Activated effector memory CD4-positive, alpha-beta T cell treated with Interleukin-2 at 50 U/mL for 16 hours (primary cell): ENCODE measurements at places on chromosomes 13 and 19.

GRCh38 chr13:97239943-97240787 lies 18.0 kb downstream of the MBNL2 start:
- DNase-seq = no peak

GRCh38 chr19:35114353-35115176 lies 1.1 kb upstream of the FXYD3 start:
- DNase-seq = peak; percentile 47

GRCh38 chr13:102548811-102549210 lies 48.0 kb upstream of the TPP2 start:
- no peak for DNase-seq

GRCh38 chr13:62512194-62513141 lies 1096.8 kb upstream of the PCDH20 start:
- DNase-seq = no peak

DNA sequence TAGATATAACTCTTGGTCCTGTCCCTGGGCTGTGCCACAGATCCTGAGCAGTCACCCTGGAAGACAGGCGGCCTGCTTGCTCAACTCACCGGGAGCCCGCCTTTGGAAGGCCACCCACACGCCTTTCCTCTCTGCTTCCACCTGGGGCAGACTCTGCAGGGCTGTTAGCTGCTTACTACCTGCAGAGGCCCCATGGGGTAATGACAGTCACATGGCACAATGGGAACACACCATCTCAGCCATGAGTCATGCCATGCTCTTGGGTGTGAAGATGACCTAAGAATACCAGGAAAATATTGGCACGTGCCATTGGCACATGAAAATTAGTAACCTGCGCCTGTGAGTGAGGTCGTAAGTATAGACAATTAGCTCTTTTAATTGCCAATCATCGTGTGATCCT lies 108.6 kb downstream of the COL4A2 start:
- no peak for DNase-seq

- DNase-seq = no peak
Observed at GRCh38 chr13:111202745-111203144, 87.6 kb downstream of the ARHGEF7 start.

DNA sequence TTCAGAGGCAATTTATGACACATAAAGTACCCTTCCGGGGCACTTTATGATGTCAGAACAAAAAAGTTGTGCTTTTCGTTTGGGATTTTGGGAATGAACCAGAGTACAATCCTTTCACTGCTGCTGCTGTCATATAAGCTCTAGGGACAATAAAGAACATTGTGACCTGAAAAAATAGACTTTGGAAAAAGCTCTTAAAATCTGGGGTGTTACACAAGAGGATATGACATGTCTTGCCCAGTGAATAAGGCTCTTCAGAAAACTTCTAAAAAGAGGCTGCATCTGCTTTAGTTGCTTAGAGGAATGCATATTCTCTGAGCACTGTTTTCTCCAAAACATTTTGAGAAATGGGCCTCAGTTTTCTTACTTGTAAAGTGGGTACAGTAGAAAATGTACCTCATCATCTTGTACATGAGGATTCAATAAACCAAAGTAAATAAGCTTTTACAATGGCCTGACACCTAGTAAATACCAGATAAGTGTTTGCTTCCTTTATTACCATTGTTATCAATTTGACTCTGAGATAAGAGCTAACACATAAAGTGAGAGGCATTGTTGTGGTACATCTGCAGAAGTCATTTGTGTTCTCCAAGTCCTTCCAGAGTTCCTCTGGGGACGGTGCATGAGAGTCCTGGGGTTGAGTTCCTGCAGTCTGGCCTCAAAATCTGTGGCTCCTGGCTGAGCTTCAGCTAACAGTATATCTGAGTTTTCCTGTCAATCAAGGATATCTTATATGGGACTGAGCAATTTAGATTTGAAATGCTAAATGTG lies 67.4 kb upstream of the EDNRB start:
- DNase-seq = no peak

- no peak for DNase-seq
Observed at GRCh38 chr19:29940971-29941585, 961 bp upstream of the URI1 start.

GRCh38 chr13:111650626-111651025 lies 330.2 kb downstream of the TEX29 start:
- no peak for DNase-seq

- DNase-seq = peak; percentile 39
Observed at GRCh38 chr19:6654347-6655310, 15.3 kb downstream of the TNFSF14 start.

DNA sequence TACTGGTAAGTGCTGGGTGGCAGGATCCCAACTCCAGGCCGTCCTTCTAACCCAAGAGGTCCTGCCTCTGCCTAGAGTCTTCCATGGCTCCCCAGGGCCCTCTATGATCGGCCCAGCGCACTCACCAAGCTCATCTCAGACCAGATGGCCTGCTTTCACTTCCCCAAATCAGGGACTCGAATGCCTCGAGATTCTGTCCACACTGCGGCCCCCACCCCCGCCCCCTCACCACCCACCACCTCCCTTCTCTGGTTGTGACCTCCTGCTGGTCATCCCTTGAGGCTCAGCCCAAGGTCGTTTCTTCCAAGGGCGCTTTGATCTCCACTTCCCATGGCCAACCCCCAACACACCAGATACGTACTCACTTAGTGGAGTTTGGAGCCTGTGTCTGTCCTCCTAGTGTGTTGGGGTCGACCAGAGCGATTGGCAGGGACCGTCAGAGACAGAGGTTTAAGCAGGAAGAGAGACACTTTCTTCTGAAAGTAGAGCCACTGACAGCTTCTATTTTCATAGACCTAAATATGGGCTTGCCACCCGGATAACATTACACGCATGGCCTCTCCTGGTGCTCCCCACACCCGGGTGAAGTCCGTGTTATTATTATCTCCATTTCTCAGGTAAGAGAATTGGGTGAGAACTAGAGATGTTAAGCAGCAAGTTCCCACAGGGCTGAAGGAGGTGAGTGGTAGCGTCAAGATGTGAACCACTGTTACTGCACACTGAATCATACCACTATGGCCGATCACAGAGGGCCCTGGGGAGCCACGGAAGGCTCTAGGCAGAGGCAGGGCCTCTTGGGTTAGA lies at the start of gene FCER2:
Gene FCER2, minus strand, starts transcription at position 478 of the 804 bp plus-strand sequence. CDS start 2,371 bp downstream, outside the sequence.
- no peak for DNase-seq

GRCh38 chr19:55116232-55116858 lies 1.1 kb downstream of the PPP1R12C start:
- DNase-seq = peak; percentile 32

GRCh38 chr13:32549788-32550187 lies 11.2 kb upstream of the N4BP2L2 start:
- no peak for DNase-seq

DNA sequence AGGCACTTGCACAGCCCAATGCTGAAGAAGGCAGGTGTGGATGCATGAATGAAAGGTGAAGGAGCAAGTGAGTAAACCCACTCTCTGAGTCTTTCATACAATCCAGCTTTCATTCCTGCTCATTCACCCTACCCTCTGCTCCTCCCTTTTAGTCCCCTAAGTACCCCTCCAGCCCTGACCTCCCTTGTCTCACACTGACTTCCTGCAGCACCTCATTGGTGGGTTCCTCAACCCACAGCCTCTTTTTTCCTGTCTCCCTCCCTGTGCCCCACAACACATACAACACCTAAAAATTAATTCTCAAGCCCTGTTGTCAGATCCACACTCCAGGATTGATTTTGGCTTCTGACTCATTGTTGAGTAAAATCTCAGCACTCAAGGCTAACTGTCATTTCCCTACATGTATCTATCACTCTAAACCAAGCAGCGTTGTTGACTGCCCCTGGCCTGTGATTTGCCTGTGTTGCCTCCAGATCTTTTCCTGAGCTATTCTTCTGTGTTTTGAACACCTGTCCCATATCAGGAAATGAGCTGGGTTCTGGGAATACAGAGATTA lies 177.3 kb upstream of the SERP2 start:
- no peak for DNase-seq

DNA sequence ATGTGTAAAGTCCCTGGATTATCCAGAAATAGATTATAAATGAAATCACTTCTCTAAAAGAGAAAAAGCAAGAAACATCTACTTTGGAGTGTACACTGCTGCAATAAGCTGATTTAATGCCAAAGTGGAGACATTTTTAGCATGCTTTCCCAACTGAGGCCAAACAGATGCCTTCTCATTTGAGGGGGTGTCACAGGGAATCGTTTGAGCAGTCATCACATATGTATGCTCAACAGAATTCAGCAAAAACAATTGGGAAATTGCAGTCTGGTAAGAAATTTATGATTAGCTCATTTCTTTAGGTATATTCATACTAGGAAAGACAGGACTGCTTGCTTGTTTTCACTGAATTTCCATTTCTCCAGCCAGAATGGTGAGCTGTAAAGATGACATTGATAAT lies 27.3 kb upstream of the TPP2 start:
- no peak for DNase-seq

- DNase-seq = no peak
Observed at GRCh38 chr13:23628250-23628649, 58.0 kb downstream of the TNFRSF19 start.

DNA sequence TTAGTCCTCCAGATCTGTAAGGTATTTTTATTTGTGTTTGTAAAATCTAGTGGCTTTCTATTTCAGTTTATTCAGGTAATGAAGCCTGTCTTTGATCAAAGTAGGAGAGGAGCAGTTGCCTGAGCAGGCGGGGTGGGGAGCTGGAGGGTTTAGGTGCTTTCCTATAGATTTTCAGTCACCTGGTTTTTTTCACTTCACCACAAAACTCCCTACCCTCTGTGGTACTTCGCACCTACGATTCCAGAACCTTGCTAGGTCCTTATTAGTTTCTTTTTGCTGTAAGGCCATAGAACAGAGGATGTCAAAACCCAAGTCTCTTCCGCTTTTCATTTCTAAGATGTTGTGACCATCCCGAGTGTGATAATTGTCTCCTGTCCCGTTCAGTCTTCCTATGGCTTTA lies 26.6 kb downstream of the SLAIN1 start:
- DNase-seq = no peak

DNA sequence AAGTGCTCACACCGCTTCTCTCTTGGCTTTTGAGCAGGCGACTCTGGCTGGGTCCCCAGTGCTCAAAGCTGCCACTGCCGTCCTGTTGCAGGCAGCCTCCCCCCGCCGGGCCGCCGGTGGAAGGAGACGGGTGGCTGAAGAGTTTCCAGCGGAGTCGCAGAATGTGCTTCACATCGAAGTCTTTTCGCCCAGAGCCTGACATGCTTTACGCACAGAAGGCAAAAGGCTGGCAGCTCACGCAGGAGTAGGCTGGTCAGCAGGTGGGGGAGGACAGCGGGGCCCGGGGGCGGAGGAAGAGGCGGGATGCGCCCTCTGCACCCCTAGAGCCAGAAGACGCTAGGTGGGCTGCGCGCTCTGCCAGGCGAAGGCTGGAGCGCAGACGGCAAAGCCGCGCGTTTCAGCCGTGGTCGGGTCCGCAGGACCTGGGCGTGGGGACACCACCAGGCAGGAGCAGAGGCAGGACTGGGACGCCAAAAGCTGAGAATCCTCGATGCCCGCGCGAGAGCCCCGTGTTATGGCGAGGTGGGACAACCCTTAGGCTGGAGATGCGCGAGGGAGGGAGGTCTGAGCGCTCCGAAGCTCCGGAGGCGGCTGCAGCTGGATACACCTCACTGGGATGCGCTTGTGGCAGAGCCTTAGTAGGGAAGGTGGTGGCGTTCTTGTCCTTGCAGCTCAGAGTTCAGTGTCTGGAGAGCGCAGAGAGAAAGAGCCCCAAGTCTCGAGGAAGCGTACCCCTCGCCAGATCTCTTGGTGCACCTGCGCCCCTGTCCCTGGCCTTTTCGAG lies at the start of gene ATXN8OS:
Gene ATXN8OS, plus strand, starts transcription at position 329 of the 784 bp plus-strand sequence.
- no peak for DNase-seq

DNA sequence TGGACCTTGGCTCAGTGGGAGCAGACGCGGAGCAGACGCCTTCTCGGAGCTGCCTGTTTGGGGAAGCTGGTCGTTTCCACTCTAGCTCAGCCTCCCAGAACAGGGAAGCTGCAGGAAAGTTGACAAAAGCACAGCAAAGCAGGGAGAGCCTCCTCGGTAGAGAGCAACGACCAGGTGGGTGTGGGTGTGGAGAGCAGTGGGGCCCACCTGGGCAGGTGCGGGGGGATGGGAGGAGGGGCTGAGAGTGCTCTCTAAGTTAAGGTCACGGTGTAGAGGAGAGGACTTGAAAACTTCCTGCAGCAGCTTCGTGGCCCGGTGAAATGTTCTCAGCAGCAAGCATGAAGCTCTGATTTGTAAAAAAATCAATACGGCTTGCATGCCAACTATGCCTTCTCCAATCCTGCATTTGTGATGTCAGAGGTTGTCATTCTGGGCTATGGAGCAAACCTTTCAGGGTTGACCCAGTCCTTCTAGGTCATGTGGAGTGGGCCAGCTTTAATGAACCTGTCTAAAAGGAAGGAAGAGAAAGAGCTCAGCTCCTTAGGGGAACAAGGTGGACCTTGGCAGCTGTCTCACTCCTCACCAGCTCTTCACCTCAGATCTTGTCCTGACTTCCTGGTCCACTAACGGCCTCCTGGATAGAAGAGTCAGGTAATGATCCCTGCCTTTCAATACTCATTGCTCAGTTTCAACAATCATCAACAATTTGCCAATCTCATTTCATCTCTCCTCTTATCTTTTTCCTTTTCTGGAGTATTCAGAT lies 85.8 kb upstream of the UBL3 start:
- DNase-seq = peak; percentile 22

- DNase-seq = no peak
Observed at GRCh38 chr13:111011899-111012298, 97.0 kb upstream of the ANKRD10 start.

DNA sequence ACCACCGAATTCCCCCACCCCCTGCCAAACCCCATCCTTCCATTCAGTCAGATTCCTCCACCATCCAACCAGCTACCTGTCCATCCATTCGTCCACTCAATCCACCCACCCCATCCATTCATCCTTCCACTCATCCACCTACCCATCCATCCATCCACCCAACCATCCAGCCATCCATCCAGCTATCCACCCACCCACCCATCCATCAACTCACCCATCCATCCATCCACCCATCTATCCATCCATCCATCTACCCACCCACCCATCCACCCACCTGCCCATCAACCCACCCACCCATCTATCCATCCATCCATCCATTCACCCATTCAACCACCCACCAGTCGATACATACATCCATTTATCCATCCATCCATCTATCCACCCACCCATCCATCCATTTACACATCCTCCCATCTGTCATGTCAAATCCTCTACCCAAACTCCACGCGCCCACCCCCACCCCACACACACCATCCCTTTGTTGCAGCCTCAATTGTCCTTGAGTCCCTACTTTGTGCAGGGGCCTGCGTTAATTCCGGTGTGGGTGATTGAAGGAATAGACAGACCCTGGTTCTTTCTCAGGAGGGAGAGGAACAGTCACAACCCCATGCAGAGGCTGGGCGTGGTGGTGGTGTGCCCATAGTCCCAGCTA lies 5.3 kb upstream of the SLC5A5 start:
- no peak for DNase-seq

DNA sequence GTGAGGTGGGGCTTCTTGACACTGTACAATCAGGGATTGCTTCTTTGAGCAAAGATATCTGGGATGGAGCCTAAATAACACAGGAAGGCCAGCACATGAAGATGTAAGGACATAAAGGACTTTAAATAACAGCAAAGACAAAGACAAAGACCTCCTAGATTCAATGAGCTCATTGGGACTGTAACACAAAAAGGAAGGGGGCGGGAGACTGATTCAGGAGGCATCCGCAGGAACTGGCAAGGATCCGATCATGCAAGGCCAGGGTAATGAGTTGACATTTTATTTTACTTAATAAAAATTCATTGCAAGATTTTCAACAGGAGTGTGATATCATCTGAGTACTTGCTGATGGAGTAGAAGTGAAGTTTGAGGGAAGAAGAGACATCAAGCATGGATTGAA lies 121.5 kb downstream of the LHFPL6 start:
- DNase-seq = no peak
